ENCODE measurements at places on chromosomes 2 and 18.

GRCh38 chr2:39730685-39731302 lies 48.3 kb downstream of the THUMPD2 start:
- H3K36me3 ChIP-seq, result peaks cover 49% of the 10 kb centered on the region
- H3K4me3 ChIP-seq, result no peak overlapping the region
- H3K27me3 ChIP-seq, result no peaks in the 10 kb centered on the region
- H3K27ac ChIP-seq, result no peak overlapping the region
- peaks cover 19% of the 10 kb centered on the region for H3K4me1 ChIP-seq
- no peak for DNase-seq

DNA sequence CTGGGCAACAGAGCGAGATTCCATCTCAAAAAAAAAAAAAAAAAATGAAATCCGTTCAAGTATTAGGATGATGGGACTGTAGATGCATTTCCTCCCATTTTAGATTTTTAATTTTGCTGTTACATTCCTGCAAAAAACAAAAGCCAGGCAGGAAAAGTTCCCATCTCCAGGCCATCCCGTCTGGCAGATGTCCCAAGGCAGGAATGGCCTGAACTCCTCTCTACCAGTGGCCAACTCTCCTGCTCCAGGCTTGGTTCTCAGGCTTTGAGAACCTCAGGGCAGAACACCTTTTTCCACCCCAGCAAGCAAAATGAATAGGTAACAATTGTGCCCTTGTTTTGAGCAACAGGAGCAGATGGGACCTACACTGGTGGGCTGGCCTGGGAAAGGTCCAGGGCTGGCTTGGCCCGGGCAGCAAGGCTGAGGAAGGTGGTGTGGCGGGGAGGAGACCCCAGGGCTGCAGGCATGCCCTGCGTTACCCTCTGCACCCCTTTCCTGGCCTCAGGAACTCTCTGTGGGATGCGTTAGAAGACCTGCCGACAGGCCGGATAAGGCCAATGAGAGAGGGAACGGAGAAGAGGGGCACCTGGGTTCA lies 86.0 kb downstream of the FAM210A start:
- no peaks in the 10 kb centered on the region for H3K27me3 ChIP-seq
- H3K4me1 ChIP-seq, result no peaks in the 10 kb centered on the region
- no peak overlapping the region for H3K27ac ChIP-seq
- H3K4me3 ChIP-seq, result no peak overlapping the region
- DNase-seq, result no peak

- peaks cover 72% of the 10 kb centered on the region for H3K27me3 ChIP-seq
- no peaks in the 10 kb centered on the region for H3K36me3 ChIP-seq
- no peak overlapping the region for H3K27ac ChIP-seq
- H3K4me3 ChIP-seq, result peak overlapping the region; percentile 62
These were observed 1.5 kb downstream of the GAREM1 start for GRCh38 chr18:32469190-32469651.

DNA sequence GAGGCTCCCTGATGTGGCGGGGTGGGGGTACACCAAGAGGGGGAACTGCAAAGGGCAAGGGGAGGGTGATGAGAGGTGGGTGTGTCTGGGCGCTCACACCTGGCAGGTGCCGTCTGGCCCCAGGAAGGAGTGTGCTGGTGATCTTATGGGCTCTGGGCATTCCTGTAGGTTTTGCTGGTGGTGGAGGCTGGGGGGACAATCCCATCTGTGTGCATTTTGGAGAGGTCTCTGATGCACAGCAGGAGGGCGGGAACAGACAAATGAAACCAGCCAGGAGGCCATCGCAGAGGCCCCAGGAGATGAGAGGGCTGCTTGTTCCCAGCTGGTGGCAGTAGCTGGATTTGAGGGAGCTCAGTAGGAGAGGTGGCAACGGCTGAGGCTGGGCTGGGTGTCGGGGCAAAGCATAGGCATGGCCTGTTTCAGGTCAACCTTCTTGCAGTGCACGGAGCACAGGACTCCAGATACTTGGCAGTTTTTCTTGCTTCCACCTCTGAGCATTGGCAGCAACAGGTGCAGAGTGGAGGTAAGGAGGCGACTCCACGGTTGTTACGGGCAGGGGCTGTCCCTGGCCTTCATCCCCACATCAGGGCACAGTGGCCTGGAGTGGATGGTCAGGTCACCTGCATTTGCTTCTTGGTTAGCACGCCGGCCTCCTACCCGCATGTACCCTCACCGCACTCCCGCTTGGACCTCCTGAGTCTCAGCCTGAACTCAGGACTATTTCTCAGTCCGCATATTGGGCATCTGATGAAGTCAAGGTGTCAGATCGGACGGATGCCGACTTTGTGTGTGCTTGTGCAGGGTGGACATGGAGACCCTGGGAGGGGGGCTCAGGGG lies 194.2 kb upstream of the HDAC4 start:
- no peak overlapping the region for H3K4me3 ChIP-seq
- no peaks in the 10 kb centered on the region for H3K4me1 ChIP-seq
- H3K36me3 ChIP-seq, result no peaks in the 10 kb centered on the region
- H3K27ac ChIP-seq, result no peak overlapping the region
- DNase-seq, result peak; percentile 22

DNA sequence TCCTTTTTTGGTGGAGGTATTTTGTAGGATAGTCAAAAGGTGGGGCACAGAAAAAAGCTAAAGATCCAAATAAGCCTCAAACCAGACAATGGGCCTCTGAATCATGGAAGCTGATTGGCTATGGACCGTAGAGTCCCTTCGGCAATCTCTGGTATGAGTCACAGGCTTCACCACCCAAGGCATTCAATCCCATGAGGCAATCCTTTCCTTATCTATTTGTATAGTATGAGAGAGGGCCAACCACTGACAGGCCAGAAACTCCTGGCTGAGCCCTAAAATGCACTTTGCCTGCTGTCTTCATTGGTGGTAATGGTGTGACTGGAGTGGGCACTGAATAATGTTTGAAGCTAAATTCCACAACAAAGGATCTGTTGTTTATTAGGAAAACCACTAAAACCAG lies 38.7 kb upstream of the MEX3C start:
- no peak overlapping the region for H3K4me3 ChIP-seq
- peaks cover 26% of the 10 kb centered on the region for H3K4me1 ChIP-seq
- DNase-seq, result no peak
- H3K27me3 ChIP-seq, result peaks cover 12% of the 10 kb centered on the region

- no peak overlapping the region for H3K27ac ChIP-seq
- peaks cover 3% of the 10 kb centered on the region for H3K27me3 ChIP-seq
- no peaks in the 10 kb centered on the region for H3K4me1 ChIP-seq
- no peak overlapping the region for H3K4me3 ChIP-seq
- no peak for DNase-seq
These were observed 220.8 kb downstream of the GULP1 start for GRCh38 chr2:188512456-188512855.

- H3K4me3 ChIP-seq, result no peak overlapping the region
- no peak for DNase-seq
- H3K27me3 ChIP-seq, result peaks cover 22% of the 10 kb centered on the region
- no peak overlapping the region for H3K27ac ChIP-seq
- H3K4me1 ChIP-seq, result no peaks in the 10 kb centered on the region
- H3K36me3 ChIP-seq, result no peaks in the 10 kb centered on the region
These were observed 47.5 kb upstream of the STAM2 start for GRCh38 chr2:152222975-152223637.

GRCh38 chr2:49238604-49238960 lies 84.3 kb upstream of the FSHR start:
- H3K4me1 ChIP-seq, result no peaks in the 10 kb centered on the region
- no peaks in the 10 kb centered on the region for H3K27me3 ChIP-seq
- H3K4me3 ChIP-seq, result no peak overlapping the region

- H3K27ac ChIP-seq, result no peak overlapping the region
- no peak for DNase-seq
- no peaks in the 10 kb centered on the region for H3K4me1 ChIP-seq
- no peak overlapping the region for H3K4me3 ChIP-seq
These were observed 131.6 kb upstream of the SATB2 start for GRCh38 chr2:199589306-199589705.

All from activated T-cell treated with anti-CD3 and anti-CD28 coated beads, Interleukin-2, amount 50 U/mL, for 24 hours (primary cell).